Muscle of arm (tissue), 14 donors: ENCODE measurements at places on chromosomes 11 and 22.

- no peak for DNase-seq
Observed at GRCh38 chr22:50524676-50525103, 708 bp downstream of the SCO2 start.

DNA sequence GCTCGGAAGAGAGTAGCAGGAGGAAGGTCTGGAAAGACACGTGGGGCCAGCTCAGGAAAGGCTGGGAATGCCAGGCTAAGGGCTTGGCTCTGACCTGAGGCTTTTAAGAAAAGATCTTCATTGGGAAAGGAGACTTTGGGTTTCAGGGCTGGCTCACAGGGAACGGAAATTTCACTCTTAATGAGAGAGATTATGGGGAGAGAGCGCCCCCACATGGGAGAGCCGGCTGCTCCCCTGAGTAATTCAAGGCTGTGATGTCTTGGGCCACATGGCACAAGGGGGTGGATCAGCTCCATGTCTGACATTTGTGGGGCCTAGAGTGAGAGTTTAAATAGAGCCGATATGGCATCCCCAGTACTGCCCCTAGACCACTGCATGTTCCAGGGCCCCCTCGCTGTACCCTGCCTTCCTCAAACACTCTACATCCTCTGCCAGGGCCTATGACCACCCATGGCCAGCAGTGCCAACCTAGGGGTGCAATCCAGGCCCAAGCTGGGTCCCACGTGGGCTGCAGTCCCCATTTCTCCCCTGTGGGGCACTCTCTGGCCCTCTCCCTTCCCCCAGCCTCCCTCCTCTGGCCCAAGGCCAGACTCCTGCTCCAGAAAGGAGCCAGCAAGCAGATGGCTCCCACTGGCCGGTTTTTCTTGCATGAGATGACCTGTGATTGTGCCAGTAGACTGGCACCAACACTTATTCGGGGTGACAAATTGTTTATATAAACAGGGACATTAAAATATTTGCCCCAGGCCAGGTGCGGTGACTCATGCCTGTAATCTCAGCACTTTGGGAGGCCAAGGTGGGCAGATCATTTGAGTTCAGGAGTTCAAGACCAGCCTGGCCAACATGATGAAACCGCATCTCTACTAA is 75.2 kb downstream of the ISX start:
- DNase-seq, result no peak

DNA sequence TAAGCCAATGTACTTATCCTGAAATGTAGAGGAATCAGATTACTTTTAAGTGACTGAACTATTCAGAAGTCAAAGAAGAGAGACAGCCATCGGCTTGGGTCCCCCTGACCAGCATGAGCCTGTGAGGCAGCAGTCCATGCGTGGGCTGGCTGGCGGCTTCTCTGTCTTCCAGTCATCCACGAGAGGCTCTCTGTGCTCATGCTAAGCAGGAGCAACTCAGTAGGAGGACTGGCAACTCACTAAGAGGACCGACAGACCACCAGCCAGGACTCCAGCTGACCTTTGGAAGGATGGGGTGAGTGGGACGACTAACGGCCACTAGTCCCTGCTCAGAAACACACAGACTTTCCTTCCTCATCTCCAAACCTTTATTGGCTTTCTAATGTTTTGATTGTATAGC is 43.6 kb downstream of the ARFGAP3 start:
- no peak for DNase-seq

- no peak for DNase-seq
Observed at GRCh38 chr11:47944632-47945031, 35.7 kb upstream of the PTPRJ start.

DNA sequence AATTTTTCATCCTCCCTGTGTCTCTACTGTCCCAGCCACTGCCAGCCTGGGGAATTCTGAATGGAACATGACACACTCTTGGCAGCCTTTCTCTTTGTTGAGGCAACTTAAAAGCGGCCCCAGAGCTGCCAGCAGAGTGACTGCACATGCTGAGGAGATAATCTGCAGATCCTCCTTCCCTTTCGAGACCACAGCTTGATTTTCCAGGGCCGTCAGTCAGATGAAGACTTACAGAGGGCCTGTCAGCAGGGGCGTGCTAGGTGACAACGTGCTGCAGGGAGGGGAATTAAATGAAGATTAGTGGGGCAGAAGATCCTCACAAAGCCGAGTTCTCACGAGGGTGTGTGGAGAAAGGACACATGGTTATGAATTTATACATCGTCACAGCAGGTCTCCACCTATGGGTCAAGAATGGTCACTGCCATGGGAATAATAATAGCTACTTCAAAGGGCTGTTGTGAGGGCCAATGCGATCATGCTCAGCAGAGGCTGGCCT is 193.5 kb upstream of the PITPNB start:
- DNase-seq, result peak; percentile 21

- DNase-seq, result no peak
Observed at GRCh38 chr11:118442301-118442700, 6.0 kb downstream of the KMT2A start.
